ENCODE measurements at places on chromosomes 11 and 22.

DNA sequence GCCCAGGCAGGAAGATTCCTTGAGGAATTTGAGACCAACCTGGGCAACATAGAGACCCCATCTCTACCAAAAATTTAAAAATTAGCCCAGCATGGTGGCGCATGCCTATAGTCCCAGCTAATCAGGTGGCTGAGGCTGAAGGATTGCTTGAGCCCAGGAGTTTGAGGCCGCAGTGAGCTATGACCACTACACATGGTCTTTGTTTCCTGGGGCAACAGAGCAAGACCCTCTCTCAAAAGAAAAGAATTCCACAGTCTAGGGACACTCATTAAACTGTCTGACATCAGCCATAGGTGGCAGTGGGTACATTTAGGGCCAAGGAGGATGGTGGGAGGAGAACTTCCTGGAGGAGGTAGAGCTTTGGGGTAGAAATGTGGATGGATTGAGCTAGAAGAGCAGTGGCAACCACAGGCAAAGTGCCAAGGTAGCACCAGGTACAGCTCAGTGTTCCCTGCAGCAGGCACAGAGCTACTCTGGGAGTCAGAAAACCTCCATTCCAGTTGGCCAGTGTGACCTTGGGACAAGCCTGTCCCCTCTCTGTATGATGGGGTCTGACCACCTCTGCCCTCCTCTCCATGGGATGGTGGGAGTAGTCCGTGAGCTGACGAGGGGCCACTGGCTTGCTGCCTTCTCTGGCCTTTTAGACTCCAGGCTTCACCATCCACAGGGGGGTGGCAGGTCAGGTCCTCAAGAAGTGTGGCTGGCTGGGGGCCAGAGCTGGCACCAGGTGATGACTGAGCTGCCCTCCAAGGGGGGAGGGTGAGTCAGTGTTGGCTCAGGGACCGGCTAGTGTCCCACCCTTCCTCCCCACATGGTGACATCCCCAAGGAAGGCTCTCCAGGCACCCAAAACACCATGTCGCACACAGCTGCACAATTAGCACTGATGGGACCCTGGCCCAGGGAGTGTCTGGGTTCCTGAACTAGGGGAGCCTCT is 3.7 kb upstream of the CLCF1 start:
- DNase-seq, result no peak

- DNase-seq, result no peak
Observed at GRCh38 chr11:99571094-99571493, 550.3 kb downstream of the CNTN5 start.

DNA sequence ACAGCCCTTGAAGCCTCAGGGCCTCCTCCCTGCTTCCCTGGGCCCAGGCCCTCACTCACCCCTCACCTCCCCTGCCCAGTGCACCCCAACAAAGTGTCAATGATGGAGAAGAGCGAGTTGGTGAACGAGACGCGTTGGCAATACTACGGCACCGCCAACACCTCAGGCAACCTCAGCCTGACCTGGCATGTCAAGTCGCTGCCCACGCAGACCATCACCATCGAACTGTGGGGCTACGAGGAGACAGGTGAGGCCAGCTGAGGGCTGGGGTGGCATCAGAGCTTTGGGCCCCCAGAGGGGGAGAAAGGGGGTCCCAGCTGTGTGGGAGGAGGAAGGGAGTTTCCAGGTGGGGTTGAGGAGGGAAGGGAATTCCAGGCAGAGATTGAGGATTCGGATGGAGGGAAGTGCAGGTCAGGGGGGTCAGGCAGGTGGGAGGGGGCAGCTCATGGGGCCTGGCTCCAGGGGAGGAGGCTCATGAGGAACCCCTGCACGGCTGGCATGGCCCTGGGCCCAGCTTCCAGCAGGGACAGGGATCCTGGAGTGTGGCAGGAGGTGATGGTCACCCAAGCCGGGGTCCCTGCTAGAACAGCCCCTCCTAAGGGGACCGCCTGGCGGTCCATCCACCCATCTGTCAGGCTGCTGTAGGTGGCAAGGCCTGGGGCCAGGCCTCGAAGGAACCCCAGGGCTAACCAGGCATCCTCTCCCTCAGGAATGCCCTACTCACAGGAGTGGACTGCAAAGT is 2.9 kb downstream of the SUSD2 start:
- DNase-seq, result no peak

- DNase-seq, result no peak
Observed at GRCh38 chr11:57001674-57002401, 13.1 kb downstream of the OR5AK2 start.

- DNase-seq, result no peak
Observed at GRCh38 chr22:23749841-23750301, 1.0 kb downstream of the ZNF70 start.

- DNase-seq, result peak; percentile 91
Observed at GRCh38 chr11:100681064-100681502, 6.0 kb upstream of the ARHGAP42 start.

DNA sequence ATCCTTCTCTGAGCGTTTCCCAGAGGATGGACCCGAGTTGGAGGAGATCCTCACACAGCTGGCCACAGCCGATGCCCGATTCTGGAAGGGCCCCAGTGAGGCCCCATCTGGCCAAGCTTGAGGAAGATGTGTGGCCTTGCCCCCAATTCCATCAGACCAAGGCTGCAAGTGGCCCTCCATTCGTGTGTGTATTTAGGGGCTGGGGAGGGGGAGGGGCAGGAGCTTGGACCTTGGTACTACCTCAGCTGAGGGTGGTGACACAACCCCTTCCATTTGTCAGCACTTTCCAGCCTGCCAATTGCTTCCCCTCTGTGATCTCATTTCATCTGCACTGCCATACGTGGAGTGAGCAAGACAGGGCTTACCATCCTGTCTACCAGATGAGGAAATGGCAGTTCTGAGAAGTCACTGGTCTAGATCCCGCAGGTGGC is 1.3 kb upstream of the BBS1 start:
- no peak for DNase-seq

- DNase-seq, result no peak
Observed at GRCh38 chr11:78438298-78438975, 20.8 kb upstream of the GAB2 start.

GRCh38 chr11:45102361-45102809 is 44.1 kb upstream of the PRDM11 start:
- no peak for DNase-seq

DNA sequence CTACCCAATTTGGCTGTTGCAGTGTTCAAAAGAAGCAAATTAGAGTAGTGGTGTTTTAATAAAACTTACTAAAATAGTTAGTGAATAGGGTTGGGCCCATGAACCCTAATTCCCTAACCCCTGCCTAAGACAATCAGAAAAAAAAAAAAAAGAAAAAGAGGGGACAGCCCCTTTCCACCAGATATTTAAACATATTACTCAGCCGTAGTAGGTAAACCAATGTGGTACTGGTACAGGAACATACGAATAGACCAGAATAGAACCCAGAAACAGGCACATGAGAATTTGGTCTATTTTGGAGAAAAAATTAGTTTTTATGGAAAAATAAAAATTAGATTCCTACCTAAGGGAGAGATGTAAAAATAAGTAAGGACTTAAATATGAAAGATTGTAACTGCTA is 38.6 kb downstream of the MMP7 start:
- no peak for DNase-seq

GRCh38 chr11:126834149-126834548 is 166.4 kb downstream of the KIRREL3 start:
- no peak for DNase-seq

- no peak for DNase-seq
Observed at GRCh38 chr11:43969543-43969942, 27.1 kb downstream of the C11orf96 start.

DNA sequence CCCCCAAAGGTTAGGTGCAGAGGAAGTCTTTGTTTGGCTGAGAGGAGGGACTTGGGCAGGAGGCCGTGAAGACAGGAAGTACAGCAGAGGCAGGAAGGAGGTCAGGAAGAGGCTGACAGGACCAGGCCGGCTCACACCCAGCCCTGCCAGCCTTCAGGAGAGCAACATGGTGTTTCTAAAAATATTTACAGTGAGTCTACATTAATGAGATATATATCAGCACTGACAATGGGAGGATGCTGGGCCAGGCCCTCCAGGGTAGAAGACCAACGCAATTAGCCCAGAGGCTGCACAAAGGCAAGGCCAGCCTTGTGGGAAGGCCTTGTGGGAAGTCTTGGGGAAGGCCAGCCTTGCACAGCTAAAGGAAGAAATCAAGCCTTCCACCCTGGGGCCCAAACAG is 7.9 kb upstream of the APLNR start:
- no peak for DNase-seq

GRCh38 chr11:86047275-86047991 is 21.5 kb downstream of the PICALM start:
- DNase-seq, result no peak

DNA sequence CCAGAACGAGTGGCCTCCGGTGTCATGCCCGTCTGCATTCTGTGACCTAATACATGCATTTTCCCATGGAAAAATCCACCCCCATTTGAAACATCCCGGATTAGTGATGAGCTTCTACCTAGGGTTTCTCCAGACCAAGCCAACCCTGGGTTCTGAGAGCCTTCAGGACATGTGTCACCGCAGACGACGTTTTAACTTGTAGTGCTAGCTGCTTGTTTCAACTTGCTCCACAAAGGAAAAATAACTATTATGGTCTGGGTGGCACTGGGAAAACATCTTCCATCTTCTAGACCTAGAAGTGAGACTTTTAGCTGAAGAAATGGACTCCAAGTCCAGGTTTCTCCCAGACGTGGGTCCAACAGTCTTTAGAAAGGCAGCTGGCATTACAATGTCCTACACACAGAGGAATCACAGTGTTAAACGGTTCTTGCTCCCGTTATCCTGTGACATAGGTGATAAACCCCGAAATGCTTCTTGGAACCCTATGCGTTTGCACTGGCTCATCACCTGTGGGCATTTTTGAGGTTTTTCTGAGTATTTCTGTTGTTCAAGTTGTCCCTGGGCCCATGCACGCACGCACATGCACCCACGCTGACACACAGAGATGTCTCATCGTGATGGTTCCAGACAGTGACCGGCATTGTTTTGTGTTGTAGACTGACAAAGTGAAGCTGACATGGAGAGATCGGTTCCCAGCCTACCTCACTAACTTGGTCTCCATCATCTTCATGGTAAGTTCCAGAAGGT is 46.6 kb upstream of the FADD start:
- no peak for DNase-seq

Measured in SHP77 treated with DMSO at 0.1 percent for 48 hours (cell line).